ENCODE measurements at places on chromosomes 7 and 10.

DNA sequence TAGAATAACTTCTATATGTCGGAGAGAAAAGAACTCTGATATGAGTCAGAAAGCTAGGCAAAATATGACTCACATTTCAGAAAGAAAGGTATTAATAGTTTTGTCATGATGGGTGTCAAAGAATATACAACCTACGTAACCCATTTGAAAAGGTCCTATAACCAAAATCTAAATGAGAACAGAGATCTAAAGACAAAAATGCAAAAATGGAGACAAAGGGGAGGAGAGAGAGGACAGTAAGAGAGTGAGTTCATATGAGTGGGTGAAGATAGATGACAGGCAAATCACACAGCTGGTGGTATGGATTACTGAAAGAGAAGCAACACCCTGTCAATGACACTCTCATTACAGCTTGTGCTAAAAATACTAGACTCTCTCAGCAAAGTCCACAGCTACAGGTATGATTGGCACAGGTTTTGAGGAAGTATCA, 25.6 kb downstream of the ANKMY2 start:
- DNase-seq = no peak

GRCh38 chr10:89710753-89711152, 9.4 kb downstream of the KIF20B start:
- DNase-seq = no peak

DNA sequence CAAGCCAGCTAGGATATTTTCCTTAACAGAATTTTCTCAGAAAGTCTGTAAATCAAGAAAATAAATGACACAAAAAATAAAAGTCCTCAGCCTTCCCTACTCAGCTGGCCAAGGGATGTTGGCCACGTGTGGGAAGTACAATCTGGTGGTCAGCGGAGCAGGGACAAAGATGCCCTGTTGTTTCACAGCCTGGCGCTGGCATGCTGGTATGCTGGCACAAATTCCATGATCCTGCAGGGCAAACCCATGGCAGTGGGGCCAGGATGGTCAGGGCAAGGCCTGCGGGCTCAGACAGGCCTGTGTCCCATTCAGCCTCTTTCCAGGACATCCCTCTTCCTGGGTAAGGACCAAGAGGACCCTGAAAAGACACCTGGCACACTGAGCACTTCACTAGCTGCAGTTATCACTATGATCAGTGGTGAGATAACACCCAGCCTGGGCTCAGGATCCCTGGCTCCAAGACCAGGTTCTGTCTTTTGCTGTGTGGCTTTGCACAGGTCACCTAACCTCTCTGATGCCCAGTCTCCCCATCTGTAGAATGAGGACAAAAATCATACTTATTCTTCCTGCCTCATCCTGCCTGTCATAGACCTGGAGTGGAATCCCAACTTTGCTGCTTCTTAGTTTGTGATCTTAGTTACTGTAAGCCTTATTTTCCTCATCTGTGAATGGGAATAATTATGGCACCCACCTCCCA, 10.8 kb upstream of the HSPA12A start:
- no peak for DNase-seq

DNA sequence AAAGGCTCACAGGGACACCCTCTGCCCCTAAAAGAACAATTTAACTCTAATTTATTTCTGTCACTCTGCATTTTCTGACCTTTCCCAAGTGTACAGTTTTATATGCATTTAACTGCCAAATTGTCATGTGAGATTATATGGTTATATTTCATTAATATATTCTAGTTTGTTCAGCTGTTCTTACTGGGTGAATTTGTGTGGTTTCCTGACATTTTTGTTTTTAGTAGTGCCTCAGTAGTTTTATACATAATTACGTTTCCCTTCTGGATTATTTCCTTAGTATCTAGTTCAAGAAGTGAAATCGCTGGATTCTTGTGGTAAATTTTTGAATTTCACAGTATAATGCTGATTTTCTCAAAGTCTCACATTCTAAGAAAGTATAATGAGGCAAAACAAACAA, 41.3 kb downstream of the EGFR start:
- no peak for DNase-seq

DNA sequence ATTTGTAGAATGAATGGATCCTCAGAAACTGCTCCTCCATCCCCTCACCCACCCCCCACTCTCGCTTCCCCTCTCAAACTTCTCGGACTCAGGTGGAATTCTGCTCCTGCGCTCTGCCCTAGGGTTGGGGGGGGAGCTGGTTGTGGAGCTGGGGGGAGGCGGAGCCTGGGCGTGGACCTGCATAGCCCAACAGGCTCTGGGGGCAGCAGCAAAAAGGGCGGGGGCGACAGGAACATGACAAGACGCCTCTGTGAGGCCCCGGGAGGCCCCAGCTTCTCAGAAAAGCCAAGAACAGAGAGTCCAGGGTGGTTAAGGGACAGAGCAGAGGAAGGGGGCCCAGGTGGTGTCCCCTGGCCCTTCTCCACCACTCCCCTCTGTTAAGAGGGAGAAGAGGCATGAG, 3.5 kb downstream of the TSC22D4 start:
- no peak for DNase-seq

- DNase-seq = no peak
Measured at GRCh38 chr10:28382525-28383269, 79.8 kb upstream of the MPP7 start.

Data from GM12864 (cell line).